ENCODE measurements at places on chromosomes 3 and 15.

- no peak for DNase-seq
Observed at GRCh38 chr3:126346466-126346865, 10.7 kb downstream of the KLF15 start.

DNA sequence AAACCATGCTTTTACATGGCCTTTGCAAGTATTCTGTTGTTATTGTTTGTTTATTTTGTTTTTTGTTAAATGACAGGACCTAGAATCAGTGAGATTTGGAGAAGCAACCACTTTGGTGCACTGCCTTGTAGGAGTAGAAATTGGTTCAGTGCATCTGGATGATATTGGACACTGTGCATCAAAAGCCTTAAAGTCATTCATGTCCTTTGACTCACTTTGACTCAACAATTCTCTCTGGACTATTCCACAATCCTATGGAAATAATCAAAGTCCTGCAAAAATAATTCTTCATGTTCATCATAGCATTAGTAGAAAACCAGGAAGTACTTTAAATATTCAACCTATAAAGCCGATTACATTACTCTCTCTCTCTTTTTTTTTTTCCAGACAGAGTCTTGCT is 224.8 kb downstream of the ABHD5 start:
- DNase-seq, result no peak

GRCh38 chr3:19931180-19931692 is 2.8 kb downstream of the EFHB start:
- DNase-seq, result peak; percentile 60

GRCh38 chr3:108603691-108604090 is 14.2 kb downstream of the DZIP3 start:
- no peak for DNase-seq

DNA sequence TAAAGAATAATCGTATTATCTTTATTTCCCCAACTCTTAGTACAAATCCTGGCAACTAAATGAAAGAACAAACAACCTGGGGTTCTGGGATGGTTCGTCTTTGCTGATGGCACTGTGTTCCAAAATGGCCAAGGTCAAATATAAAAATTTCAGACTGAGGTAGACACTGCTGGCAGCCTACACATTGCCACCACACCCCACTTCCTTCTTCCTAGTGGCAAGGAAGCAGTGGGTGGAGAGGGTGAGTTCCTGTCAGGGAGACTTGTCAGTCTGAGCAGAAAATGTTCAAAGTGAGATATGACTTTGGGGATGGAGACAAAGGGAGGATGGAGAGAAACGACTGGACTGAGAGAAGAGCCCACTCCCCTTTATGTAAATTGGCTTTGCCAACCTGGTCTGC is 69.6 kb downstream of the LMCD1 start:
- peak; percentile 9 for DNase-seq

DNA sequence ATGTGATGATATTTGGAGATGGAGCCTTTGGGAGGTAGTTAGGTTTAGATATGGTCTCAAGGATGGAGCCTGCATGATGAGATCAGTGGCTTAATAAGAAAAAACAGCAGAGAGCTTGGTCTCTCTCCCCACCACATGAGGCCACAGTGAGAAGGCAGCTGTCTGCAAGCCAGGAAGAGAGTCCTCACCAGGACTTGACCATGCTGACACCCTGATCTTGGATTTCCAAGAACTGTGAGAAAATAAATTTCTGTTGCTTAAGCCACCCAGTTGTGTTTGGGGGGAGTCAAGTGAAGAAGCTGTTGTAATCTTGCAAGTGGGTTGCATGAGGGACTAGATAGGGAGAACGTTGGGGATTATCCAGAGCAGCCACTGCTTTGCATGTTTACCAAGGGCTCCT is 62.3 kb upstream of the TNFAIP8L3 start:
- no peak for DNase-seq

Data from stimulated activated CD4-positive, alpha-beta T cell treated with anti-CD3 and anti-CD28 coated beads, Interleukin-15, amount 100 ng/mL, for 24 hours (primary cell).